ENCODE measurements at places on chromosomes 16 and 17.

- no peak for DNase-seq
Observed at GRCh38 chr17:32258383-32259140, 7.1 kb upstream of the RHBDL3 start.

- no peak for DNase-seq
Observed at GRCh38 chr16:76931186-76931585, 259.8 kb upstream of the MON1B start.

- no peak for DNase-seq
Observed at GRCh38 chr16:12313902-12314621, 337.5 kb downstream of the SNX29 start.

- no peak for DNase-seq
Observed at GRCh38 chr16:65119901-65120401, 1.9 kb downstream of the CDH11 start.

GRCh38 chr16:71709229-71709781 lies 15.2 kb downstream of the PHLPP2 start:
- no peak for DNase-seq

DNA sequence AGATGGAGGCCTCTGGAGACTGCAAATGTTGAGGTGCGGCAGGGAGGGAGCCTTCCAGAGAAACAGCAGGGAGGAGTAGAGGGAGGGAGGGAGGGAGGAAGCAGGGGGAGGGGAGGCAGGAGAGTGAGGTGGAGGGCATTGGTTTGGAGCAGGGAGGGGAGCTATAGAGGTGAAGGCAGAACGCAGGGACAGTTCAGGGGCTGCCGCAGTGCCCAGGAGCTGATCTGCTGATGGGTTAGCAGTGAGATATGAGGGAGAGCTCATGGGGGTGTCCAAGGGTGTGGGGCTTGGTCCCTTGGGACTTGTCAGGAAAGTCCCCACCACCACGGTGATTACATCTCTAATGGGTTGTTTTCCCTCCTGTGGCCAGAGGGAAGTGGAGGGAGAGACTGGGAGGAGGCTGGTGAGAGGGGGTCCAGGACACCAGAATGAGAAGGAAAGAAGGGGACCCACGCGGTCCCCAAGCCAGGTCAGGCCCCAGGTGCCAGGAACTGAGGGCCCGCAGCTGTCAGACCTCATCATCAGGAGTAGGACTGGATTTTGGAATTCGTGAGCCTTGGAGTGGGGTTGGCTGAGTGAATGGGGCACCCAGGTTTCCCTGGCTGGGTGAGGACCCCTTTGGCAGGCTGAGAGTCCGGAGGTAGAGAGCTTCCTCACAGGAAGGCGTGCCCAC lies 11.2 kb downstream of the CA4 start:
- no peak for DNase-seq

- DNase-seq = no peak
Observed at GRCh38 chr17:7084088-7084487, 4.0 kb upstream of the CLEC10A start.

GRCh38 chr17:77325577-77326075 lies 184.9 kb downstream of the SEC14L1 start:
- peak; percentile 26 for DNase-seq

GRCh38 chr17:29138184-29138955 lies 41.8 kb downstream of the MYO18A start:
- peak; percentile 48 for DNase-seq

DNA sequence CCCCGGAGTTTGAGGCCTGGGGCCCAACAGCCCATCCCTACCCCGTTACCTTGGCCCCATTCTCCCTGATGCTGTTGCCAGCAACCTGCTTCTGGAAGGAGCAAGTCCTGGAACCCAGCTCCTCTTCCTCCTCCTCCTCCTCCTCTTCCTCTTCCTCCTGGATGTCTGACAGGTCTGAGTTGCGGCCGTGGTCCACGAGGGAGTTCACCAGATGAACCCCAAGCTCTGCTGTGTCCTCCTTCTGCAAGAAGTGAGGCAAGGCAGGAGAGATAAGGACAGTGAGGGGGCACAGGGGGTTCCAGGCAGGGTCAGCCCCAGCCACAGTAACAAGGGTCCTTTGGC lies 18.7 kb downstream of the TSPOAP1 start:
- no peak for DNase-seq

Data from CD4-positive, alpha-beta T cell treated with Interleukin-17A for 1 hour (primary cell).